Foreskin melanocyte (primary cell): ENCODE measurements at places on chromosomes 1 and 21.

GRCh38 chr1:32895325-32896215 is 5.6 kb downstream of the TMEM54 start:
- DNase-seq = no peak

DNA sequence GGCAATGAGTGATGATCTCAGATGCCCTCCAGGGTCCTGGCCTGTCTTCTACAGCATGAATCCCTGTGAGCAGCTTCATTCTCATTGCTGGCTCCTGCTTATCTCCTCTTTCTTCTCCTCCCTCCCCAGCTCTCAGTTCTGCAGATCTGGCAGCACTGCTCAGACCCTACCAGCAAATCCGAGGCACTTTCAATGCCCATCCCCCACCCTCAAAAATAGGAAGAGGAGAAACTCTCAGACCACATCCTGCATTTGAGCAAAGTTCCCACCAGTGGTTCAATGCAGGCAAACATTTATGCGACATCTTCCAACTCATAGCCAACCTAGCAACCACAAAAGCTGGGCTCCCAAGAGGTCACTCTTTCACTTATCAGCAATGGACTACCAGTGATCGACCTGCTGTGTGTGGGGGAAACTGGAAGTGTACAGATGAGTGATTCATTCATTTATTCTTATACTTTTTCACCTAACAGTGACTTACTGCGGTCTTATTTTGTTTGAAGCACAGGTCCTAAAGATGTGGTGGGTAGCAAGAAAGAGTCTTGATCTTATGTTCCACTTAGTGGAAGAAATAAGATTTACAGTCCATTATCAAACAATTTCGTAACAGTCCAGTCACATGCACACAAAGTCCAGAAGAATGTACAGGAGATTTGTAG is 5.8 kb upstream of the CHI3L2 start:
- DNase-seq = no peak

DNA sequence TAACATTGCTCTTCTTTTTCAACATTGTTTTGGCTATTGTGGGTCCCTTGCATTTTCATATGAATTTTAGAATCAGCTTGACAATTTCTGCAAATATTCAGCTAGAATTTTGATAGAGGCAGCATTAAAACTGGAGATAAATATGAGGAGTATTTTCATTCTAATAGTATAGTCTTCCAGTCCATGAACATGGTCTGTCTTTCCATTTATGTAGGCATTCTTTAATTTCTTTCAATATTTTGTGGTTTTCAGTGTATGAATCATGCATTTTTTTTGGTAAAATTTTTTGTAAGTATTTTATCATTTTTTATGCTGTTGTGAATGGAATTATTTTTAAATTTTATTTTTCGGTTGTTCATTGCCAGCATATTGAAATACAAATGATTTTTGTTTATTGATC is 97.2 kb downstream of the DNAH14 start:
- no peak for DNase-seq

DNA sequence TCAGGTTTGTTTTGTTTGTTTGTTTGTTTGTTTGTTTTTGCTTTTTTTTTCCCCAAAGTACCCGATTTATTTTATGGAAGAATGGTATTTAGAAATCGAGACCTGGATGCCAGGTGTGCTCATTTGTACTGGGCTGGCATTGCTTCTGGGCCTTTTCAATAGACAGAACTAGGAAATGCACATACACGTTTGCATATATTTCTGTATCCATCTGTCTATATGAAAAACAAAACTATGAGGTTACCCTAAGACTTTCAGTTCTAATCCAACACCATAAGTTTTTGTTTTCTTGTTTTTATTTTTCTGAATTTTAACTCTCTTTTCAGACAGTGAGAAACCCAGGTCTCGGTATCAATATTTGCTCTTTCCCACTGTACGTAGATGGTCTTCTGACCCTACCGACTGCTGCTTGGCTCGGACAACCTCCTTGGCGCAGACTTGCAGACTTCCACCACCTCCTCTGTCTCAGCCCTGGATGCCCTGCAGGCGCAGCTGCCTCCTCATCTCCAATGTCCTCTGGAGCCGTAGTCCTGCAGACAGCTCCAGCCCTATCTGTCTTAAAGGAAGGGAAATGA is 171.7 kb downstream of the NEK7 start:
- DNase-seq = no peak

- DNase-seq = no peak
Observed at GRCh38 chr1:69814926-69815325, 247.2 kb downstream of the LRRC7 start.

GRCh38 chr1:234476172-234476571 is 2.8 kb downstream of the TARBP1 start:
- no peak for DNase-seq

DNA sequence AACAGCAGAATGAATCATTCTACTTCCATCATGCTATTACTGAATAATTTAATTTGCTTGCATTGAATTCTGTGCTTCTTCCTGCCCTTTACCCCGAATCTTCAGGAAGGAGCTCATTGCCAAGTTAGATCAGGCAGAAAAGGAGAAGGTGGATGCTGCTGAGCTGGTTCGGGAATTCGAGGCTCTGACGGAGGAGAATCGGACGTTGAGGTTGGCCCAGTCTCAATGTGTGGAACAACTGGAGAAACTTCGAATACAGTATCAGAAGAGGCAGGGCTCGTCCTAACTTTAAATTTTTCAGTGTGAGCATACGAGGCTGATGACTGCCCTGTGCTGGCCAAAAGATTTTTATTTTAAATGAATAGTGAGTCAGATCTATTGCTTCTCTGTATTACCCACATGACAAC is 44.2 kb downstream of the MAP3K7CL start:
- no peak for DNase-seq

- no peak for DNase-seq
Observed at GRCh38 chr1:3759164-3759563, 6.9 kb downstream of the CCDC27 start.

DNA sequence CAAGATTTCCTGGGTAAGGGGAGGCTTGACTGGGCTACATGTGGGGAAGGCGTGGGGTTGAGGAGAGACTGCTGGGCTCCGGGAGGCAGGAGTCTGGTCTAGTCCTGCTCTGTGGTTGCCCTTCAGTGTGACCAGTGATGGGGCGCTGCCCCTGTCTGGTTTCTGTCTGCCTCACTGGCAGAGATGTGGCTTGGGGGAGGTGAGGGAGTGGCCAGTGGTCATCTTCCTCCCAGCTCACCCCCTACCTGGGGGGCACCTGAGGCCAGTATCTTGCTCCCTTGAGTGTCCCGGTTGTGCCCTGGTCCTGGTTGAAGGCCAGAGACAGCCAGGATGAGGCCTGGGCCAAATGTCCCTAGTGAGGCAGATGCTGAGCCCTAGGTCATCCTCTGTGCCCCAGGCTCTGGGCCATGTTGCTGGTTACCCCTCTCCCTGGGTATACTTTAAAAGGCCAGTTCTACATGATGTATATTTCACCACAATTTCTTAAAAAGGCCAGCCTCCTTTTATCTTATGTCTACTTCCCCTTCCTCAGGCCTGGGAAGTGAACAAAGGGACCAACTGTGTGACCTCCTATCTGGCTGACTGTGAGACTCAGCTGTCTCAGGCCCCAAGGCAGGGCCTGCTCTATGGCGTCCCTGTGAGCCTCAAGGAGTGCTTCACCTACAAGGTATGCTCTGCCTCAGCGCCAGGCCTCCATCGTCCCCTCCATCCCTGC is 10.5 kb downstream of the FAAH start:
- no peak for DNase-seq

DNA sequence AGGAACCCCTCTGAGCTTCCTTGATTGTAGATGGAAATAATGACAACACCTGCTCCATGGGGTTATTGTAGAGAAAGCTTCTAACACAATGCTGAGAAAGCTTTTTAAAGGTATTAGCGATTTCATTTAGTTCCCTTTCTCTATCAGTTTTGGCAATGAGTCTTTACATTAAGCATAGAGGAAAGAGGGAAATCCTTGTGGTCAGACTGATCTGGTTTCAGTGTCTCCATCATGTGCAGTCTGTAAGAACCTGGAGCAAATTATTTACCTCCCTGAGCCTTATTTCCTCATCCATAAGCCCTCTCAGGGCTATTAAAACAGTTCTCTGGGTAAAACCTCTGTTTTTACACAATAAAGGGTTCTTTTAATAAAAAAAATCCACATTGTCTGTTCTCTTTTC is 87.5 kb downstream of the FGGY start:
- DNase-seq = no peak

DNA sequence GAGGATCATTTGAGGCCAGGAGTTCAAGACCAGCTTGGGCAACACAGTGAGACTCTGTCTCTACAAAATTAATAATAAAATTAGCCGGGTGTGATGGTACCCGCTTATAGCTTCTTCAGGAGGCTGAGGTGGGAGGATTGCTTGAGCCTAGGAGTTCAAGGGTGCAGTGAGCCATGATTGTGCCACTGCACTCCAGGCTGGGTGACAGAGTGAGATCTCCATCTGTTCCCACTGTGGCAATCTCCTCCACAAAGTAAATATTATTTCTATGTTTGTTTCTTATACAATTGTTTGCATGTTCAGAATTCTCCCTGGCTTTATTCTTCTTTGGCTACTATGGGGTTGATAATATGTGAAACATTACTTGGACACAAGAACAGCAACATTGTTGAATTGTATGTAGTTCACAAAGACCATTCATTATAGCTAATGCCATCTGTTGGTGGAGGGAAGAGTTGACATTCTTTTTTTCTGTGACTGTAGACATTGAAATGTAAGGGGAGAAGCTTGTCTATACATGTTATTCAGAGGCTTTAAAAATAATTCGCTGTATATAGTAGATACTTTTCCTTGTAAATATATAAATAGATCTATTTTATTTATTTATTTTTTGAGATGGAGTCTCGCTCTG is 47.8 kb upstream of the SRSF10 start:
- DNase-seq = peak; percentile 56

GRCh38 chr1:80878343-80878742 is 922.4 kb upstream of the ADGRL2 start:
- no peak for DNase-seq

DNA sequence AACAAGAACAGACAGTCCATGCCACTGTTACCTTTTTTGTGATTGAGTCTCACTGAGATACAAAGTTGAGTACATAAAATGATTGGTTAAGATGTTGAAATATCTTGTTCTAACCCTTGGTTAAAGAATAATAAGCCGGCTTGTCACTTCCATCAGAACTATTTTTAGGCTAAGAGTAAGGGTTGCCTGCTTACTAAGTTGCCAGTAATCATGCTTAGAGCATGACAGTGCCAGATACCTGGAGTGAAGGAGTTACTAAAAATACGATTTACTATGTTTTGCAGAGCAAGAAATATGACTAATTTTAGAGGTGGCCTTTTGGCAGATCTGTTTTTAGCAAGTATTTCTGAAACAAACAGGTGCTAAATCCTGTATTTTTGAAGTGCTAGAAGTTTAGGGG is 6.0 kb downstream of the HUNK start:
- DNase-seq = no peak

- DNase-seq = no peak
Observed at GRCh38 chr1:214300149-214300780, 19.3 kb downstream of the SMYD2 start.

GRCh38 chr1:173249349-173249748 is 42.2 kb upstream of the TNFSF4 start:
- DNase-seq = no peak

- DNase-seq = no peak
Observed at GRCh38 chr1:207841901-207842300, 69.0 kb downstream of the CD34 start.

DNA sequence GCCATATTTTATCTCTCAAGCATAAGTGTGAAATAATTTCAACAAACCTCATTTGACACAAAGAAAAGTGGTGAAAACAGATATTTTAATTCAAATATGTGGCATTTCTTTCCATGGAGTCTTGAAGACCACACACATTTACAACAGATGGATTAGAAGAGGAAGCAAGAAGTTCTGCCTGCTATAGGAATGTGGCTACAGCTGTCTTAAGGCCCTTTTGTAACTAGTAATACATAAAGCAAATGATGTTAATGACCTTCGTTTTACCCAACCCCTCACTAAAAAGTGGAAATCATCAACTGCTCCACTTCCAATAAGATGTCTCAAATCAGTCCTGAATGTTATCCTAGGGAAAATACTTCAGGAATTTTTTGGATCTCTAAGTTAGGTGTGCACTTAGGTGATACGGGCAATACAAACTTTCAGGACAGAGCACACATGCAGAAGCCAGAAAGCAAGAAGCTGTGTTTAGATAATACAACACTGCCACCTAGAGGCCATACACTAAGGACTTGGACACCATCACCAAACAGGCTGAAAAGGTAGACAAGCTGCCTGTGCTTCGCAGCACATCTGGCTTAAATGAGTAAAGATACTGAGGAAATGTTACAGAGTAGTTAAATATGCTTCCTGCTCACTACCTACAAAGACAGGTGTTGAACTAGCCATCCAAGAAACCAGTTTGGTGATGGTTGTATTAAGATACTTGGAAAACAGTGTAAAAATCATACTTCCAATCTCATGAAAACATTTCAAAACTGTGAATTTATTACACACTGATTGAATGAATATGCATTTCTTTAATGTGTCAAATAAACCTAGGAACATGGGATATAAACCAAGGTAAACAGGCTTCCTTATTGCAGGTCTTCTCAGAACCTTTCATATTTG is 24.4 kb downstream of the RRAGC start:
- DNase-seq = peak; percentile 56

GRCh38 chr1:160534823-160535605 is 12.0 kb upstream of the SLAMF6 start:
- no peak for DNase-seq

- no peak for DNase-seq
Observed at GRCh38 chr1:172875892-172876291, 174.8 kb downstream of the TNFSF18 start.

DNA sequence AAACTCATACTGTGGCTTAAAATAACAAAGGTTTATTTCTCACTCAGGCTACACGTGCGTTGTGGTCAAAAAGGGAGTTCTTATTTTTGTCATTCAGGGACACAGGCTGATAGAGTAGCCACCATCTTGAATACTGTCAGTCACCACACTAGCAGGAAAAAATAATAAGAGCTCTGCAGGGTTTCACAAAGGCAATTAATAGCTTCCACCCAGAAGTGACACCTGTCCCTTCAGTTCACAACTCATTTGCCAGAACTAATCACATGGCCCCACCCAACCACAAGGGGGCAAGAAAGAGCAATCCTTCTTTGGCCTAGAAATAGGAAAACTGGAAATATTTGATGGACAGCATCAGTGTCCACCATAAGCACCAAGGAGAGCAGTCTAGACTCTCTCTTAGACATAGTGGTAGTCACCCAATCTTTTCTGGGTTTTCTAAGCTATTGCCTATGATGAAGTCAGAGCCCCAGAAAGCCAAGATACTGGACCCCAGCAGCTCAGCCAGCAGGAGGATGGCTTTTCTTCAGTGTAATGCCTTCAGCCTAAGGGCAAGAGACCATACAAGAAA is 8.2 kb downstream of the HAPLN2 start:
- peak; percentile 55 for DNase-seq

DNA sequence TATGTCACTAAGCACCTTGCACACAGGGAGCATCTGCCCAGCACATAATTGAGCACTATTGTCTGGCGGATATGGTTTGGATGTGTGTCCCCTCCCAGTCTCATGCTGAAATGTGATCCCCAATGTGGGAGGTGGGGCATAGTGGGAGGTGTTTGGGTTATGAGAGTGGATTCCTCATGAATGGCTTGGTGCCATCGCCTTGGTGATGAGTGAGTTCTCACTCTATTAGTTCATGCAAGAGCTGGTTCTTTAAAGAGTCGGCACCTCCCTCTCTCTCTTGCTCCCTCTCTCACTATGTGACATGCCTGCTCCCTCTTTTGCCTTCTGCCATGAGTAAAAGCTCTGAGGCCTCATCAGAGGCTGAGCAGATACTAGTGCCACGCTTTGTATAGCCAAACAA is 9.5 kb downstream of the CTSK start:
- DNase-seq = no peak
